Breast epithelium (tissue), 4 donors: ENCODE measurements at places on chromosomes 2 and 18. TPM values are rescaled to one million over a fixed set of nuclear protein-coding genes. Genes with fewer than 3 reads are reported as not detected.

Gene ACMSD
- not detected for total RNA-seq

GRCh38 chr2:209472112-209472832 lies 48.4 kb downstream of the MAP2 start:
- DNase-seq, result no peak
- H3K4me1 ChIP-seq, result no peaks in the 10 kb centered on the region

Gene EHD3
- total RNA-seq, result 10.1 TPM

DNA sequence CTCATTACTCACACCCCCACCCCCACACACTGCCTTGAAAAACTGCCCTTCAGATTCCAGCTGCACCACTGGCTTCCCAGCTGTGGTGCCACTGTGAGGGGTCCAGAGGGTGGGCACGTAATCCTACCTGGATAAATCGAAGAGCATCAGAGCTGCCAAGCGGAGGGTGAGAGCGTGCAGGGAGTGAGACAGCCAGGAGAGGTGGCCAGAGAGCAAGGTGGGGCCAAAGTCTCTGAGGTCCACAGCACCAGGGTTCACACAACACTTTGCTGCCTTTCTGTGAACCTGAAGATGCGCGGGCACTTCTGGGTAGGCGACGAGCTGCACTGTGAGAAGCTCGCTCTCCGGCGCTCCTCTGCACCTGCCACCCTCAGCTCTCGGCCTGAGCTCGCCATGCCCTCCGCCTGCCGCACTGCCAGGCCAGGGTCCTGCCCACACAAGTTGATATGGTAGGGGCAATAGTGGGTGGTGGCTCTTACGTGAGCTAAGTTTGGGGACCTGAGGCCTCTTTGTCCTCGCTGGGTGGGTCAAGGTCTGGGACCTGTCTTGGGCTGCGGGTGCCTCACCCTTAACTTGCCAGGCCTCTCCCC lies 83.9 kb downstream of the MARCO start:
- no peaks in the 10 kb centered on the region for H3K36me3 ChIP-seq
- peaks cover 3% of the 10 kb centered on the region for H3K27me3 ChIP-seq
- H3K4me1 ChIP-seq, result no peaks in the 10 kb centered on the region
- no peak for DNase-seq

- no peaks in the 10 kb centered on the region for H3K27me3 ChIP-seq
- DNase-seq, result no peak
- no peaks in the 10 kb centered on the region for H3K4me1 ChIP-seq
- H3K27ac ChIP-seq, result no peak overlapping the region
- no peaks in the 10 kb centered on the region for H3K36me3 ChIP-seq
These were observed 11.1 kb downstream of the DNAH6 start for GRCh38 chr2:84527137-84528129.

GRCh38 chr2:119049968-119050704 lies 108.1 kb downstream of the MARCO start:
- H3K36me3 ChIP-seq, result no peaks in the 10 kb centered on the region
- no peaks in the 10 kb centered on the region for H3K27me3 ChIP-seq
- H3K4me3 ChIP-seq, result no peak overlapping the region
- no peak for DNase-seq

DNA sequence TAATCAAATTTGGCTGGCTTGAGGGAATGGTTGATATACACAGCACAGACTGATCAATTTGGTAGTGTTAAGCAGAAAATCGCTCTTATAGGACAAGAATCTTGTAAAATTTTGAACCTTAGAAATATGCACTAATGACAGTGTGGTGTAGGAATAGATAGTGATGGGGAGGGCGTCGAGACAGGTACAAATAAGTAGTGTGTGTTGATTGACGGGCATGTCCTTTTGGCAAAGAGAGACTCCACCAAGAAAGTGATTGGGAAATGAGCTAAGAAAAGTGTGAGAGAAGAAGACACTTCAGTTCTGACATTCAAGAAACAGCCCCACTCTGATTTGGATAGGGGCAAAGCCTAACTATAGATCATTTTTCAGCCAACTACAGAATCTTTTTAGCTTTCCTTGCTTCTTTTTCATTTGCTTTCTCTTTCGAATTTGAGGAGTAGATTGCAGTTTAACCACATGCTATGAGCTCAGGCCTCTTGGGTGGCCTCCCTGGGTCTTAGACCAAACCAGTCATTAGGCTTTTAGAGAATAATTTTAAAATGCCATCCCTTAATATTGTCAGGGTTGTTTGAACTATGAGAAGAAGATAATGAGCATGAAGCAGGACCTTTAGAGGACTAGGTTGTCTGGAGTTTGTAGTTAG lies 127.1 kb downstream of the CERS6 start:
- DNase-seq, result no peak
- H3K36me3 ChIP-seq, result no peaks in the 10 kb centered on the region
- H3K4me1 ChIP-seq, result peaks cover 5% of the 10 kb centered on the region

Gene TMEM247
- total RNA-seq, result not detected

Gene FSHR
- total RNA-seq, result not detected

DNA sequence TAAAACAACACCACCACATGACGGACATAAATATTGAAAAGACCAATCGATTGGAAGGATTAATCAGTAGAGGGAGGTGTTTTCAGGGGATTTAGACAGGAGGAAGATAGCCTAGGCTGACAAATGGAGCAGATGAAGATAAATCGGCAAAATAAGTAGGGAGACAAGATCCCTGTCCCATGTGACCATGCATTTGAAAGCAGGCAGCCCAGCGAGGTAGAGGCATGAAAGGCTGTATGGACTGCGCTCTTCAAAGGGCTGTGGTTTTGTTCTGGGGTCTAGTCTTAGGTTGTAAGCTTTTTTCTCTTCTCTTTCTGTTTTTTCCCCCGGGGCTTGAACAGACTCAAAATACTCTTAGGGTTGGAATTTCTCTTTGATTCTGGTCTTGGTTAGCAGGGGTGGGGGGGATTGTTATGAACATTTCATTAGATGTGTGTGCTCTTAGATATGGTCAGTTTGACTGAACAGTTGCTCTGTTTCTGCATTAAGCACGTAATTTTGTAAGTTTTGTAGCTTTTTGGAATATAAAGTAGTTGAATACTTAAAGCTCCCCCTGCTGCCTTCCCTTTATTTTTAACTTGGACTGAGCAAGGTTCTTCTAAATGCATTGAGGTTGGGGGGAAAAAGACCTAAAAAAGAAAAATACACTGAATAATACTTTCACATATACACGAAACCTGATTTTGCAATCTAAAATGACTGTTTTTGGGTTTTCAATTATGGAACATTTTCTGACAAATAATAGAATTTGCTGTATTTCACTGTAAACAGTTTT lies 32.2 kb downstream of the ZNF532 start:
- no peak overlapping the region for H3K4me3 ChIP-seq
- H3K27ac ChIP-seq, result no peak overlapping the region
- no peaks in the 10 kb centered on the region for H3K4me1 ChIP-seq
- DNase-seq, result no peak
- no peaks in the 10 kb centered on the region for H3K36me3 ChIP-seq

Gene ST8SIA5
- total RNA-seq, result 0.33 TPM

DNA sequence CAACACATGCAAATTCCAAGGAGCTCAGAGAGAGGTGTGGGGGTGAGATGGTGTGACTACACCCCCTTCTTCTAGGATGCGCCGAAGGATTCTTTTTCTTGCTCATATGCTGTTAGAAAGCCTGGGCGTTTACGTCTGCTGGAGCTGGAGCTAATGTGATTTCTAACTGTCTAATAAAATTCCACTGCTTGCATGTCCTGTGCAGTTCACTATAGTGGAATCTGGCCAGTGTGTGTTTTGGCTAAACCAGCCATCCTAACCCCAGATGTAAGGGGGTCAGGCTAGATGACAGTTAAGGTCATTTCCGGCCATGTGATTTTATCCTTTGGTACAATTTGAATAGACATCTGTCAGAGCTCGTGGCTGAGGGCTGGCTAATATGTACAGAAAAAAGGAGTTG lies 194.1 kb downstream of the PRKCE start:
- DNase-seq, result no peak
- no peaks in the 10 kb centered on the region for H3K27me3 ChIP-seq
- no peaks in the 10 kb centered on the region for H3K36me3 ChIP-seq
- no peak overlapping the region for H3K4me3 ChIP-seq
- H3K4me1 ChIP-seq, result no peaks in the 10 kb centered on the region
- no peak overlapping the region for H3K27ac ChIP-seq

Gene DIPK1C
- total RNA-seq, result not detected
